ENCODE measurements at places on chromosomes 4 and X.
A peak's percentile ranks its signal among the peaks of the same experiment; 100 is the strongest.

- no peak for DNase-seq
Observed at GRCh38 chr4:125115941-125116340, 198.8 kb upstream of the FAT4 start.

GRCh38 chr4:177177541-177178081 lies 132.1 kb upstream of the NEIL3 start:
- DNase-seq = no peak

- no peak for DNase-seq
Observed at GRCh38 chrX:140967036-140967435, 35.4 kb upstream of the SPANXB1 start.

GRCh38 chr4:133188433-133189146 lies 39.5 kb downstream of the PCDH10 start:
- DNase-seq = no peak

DNA sequence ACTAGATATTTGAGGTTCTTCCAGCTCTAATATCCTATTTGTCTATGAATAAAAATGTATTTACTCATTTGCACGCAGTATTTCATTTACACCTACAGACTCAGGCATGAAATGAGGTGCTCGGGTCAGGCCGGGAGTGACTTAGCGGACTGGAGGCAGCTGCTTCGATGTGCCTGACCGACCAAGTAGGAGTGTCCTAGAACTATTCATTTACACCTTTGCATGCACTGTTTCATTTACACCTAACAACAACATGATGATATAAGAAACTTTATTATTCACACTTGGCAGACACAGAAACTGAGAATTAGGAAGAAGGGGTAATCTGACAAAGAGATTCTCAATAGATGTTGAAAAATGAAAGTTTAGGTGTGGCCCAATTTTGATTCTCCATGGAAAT lies 28.7 kb upstream of the FAT1 start:
- DNase-seq = no peak

GRCh38 chr4:36274158-36274557 lies 7.3 kb upstream of the DTHD1 start:
- DNase-seq = no peak

DNA sequence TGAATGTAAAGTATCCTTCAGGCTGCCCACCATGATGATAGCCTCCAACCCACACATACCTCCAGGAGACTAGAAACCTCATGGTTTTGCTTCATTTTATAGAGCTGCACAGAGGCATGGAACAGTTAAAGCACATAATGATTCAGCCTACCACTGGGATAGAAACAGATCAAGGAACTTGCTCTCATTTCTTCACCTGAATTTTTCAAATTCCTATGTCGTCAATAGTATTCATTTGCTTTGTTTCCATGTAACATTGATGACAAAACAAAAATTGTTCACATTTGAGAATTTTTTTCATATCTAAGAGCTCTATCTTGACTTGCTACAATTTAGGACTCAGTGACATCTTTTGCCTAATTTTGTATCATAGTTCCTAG lies 51.5 kb upstream of the ATOH1 start:
- no peak for DNase-seq

GRCh38 chrX:18422886-18423285 lies 2.5 kb upstream of the CDKL5 start:
- DNase-seq = no peak

DNA sequence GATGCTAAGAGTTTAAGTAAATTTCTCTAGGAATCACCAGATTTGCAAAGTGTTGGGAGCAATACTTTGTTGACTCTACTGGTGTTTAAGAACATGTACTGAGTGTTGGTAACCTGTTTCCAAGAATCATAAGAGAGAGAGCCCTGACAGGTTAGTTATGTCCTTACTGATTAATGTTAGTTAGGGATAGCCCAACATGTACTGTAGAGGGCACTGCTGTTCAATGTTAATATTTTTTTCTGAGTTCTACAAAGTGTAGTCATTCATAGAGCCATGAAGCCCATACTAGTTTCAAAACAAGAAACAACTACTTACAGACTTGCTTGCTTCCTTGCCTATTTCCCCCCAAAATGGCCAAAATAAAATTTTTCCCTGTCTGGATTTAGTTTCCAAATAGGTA lies 11.9 kb downstream of the TMPRSS11D start:
- DNase-seq = no peak

GRCh38 chr4:140091305-140091704 lies 62.7 kb downstream of the MAML3 start:
- DNase-seq = no peak

- peak; percentile 47 for DNase-seq
Observed at GRCh38 chr4:88211473-88212252, 53.2 kb upstream of the ABCG2 start.

- no peak for DNase-seq
Observed at GRCh38 chr4:54527532-54527931, 130.2 kb upstream of the KIT start.

DNA sequence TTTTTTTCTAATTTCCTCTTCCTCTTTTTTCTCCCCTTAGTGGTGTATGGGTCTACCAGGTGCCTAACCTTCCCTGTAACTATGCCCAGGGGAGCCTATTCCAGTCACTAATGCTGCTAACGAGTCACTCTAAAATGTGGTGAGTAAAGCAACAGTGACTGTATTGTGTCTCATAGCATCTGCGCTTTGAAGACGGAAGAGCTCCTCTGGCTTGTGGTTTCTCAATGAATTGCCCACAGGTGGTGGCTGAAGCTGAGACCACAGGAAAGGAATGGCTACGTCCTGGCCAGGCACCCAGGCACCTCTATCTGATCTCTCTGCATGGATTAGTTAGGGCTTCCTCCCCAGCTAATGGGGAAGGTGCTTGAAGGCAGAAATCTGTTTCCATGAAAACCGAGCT lies 763.5 kb upstream of the FRG1 start:
- no peak for DNase-seq

- no peak for DNase-seq
Observed at GRCh38 chr4:2788532-2789103, 4.3 kb upstream of the SH3BP2 start.

DNA sequence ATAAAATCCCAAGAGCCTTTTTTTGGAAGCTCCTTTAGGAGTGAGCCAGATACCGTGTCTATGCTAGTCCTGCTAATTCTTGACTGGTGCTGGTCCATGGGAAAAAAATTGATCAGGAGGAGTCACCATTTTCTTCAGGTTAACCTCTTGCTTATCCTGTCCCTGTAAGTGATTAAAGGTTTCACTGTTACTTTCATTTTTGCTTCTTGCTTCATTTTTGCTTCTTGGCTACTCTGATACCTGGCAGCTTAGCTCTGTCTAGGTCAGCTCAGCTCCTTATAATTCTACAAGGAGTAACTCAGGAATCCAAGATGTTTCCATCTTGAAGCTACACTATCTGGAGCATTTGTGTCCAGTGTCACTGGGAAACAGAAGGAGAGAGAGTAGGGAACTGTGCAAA lies 45.7 kb downstream of the AFM start:
- DNase-seq = no peak

GRCh38 chr4:39637586-39638353 lies 895 bp downstream of the SMIM14 start:
- DNase-seq = peak; percentile 38

GRCh38 chrX:11367609-11368430 lies 74.6 kb downstream of the AMELX start:
- DNase-seq = no peak

DNA sequence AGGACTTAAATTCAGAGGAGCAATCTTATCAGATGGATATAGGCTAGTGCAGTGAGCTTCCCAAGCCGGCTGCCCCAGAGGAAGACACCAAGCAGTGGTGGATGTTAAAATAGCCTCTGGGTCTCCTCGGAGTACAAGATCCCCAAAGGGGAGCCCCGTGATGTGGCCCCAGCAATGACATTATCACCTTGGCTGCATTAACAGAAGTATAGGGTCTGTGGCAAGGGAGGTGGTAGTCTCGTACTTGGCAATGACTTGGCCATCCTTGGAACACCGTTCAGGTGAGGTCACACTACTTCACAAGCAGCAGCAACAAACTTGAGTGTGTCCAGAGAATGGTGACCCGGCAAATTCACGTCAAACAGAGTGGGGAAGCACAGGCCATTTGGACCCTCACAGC lies 67.8 kb downstream of the PSAPL1 start:
- DNase-seq = no peak

GRCh38 chr4:84644087-84644486 lies 61.2 kb downstream of the CDS1 start:
- DNase-seq = no peak

DNA sequence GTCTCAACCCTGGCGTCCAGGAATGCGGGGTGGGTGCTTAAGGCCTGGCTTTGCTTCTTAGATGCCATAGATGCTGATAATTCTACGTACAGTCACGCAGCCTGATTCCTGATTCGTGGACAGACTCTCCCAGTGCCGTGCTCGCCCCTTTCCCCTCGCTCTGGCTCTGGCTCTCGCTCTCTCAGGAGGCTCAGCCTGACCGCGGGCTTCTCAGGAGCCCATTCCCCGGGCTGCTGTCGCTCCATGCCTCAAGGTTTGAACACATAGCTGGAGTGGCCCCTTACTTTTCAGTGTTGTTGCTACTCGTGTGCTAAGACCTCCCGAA lies 59.2 kb upstream of the ZC4H2 start:
- no peak for DNase-seq

- DNase-seq = no peak
Observed at GRCh38 chr4:111501946-111502345, 643.3 kb upstream of the FAM241A start.

DNA sequence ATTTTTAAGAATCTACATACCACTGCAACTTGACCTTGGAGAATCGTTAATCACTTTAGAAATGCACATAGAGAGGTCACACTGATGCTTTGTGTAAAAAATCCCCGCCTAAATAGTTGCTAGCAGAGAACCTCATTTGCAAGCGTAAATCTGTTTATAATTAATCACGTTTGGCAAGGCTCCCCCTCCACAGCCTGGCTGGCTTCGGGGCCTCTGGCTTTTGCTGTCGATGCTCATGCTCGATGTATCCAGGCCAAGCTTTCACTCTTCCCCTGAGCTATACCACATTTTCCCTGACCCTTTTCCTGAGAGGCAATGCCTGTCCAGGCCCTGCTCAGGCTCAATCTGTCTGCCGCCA lies 23.4 kb downstream of the CYTL1 start:
- no peak for DNase-seq
